ENCODE measurements at places on chromosomes 11 and 22. TPM values are rescaled to one million over a fixed set of nuclear protein-coding genes. Genes with fewer than 3 reads are reported as not detected.

Gene HBD
- not detected for total RNA-seq

DNA sequence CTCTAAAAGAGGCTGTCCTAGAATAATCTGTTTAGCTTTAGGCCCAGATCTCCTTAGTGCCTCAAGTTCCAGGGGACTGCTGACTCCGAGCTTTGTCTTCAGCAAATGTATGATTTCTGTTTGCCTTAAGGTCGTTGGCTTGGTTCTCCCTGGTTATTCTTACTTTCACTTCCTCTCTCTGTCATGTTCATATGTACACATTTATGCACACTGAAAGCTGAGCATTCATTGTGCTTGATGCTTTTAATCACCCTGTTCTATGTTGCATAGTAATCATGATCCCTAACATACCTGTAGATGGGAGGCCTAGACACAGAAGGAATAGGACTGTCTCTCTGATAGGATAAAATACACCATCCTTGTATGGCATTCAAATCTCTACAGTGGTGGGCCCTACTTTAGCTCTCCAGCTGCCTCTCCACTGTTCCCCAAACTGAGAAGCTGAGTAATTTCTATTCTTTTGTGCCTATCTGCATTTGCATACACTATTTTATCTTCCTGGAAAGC is 7.2 kb downstream of the PPFIBP2 start:
- no peak for DNase-seq

DNA sequence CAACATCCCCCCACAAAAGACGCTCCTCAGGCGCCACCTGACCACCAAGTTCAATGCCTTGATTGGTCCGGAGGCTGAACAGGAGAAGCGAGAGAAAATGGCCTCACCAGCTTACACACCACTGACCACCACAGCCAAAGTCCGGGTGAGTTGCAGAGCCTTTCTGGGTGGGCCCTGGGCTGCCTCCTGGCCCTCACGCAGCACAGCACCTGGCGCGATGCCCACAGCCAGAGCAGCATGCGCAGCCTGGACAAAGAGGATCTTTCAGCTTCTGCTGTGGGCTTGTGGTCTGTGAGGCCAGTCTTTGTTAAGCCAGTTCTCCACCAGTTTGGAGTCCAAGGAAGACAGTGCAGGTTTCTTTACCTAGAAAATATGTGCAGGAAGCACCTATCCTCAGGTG is 21.6 kb downstream of the CYB5R2 start:
- DNase-seq, result no peak

- DNase-seq, result no peak
These were observed 10.4 kb upstream of the MRPL17 start for GRCh38 chr11:6693342-6694228.

Gene CASP1
- 74.8 TPM for total RNA-seq

- DNase-seq, result no peak
These were observed 515.8 kb downstream of the NTM start for GRCh38 chr11:131886201-131886600.

DNA sequence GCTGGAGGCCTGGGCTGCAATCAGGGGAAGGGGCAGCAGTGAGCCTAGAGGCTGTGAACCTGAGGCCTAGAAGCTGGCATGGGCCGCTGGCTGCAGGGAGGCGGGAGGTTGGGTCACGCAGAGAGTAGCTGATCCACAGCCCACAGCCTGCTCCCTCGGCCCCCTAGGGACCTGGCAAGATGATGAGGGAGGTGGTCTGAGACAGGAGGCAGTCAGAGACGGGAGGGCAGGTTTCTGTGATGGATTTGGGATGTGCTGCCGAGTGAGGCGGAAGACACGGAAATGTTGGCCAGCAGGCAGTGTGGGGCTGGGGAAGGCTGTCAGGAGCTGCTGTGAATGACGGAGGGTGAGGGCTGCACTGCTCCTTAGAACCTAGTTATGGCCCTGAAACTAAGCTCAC is 22.7 kb downstream of the LRFN4 start:
- DNase-seq, result no peak

All from CD4-positive, alpha-beta memory T cell (primary cell).